ENCODE measurements at places on chromosomes 6 and 20.

GRCh38 chr20:59948212-59948611 lies 8.0 kb downstream of the FAM217B start:
- no peak for DNase-seq

DNA sequence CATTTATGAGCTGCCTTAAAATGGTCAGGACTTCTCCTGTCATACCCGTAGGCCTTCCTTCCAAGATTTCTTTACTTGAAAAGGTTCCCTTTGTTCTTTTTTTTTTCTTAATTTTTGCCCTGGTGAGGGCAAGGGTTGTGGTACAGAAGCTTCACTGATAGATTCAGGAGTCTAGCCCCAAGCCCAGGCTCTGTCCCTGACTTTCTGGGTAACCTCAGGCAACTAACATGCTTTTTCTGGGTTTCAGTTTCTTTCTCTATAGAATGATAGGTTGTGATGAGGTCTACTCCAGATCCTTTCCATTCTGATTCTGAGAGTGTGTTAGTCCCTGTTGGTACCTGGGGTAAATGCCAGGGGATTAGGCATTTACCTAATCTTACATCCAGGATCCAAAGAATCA lies 21.2 kb downstream of the SNPH start:
- DNase-seq: no peak

DNA sequence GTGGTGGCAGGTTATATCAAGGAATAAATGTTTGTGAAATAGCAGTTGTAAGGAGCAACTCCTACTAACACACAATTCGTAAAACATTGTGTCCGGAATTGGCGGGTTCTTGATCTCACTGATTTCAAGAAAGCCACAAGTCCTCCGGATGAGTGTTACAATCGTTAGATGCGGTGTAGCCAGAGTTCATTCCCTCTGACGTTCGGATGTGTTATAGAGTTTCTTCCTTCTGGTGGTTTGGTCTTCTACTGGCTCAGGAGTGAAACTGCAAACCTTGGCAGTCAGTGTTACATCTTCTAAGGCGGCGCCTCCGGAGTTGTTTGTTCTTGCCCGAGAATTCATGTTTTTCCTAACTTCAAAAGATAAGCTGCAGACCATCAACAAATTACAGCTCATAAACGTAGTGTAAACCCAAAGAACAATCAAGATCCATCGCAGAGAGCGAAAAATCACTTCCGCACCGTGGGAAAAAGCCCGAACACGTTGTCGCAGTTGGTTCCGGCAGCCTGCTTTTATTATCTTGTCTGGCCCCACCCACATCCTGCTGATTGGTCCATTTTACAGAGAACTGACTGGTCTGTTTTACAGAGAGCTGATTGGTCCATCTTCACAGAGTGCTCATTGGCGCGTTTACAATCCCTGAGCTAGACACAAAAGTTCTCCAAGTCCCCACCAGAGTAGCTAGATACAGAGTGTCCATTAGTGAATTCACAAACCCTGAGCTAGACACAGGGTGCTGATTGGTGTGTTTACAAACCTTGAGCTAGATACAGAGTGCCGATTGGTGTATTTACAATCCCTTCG lies 58.2 kb downstream of the TRIM27 start:
- peak; percentile 65 for DNase-seq

GRCh38 chr6:75931011-75931680 lies 141.3 kb downstream of the IMPG1 start:
- DNase-seq: no peak

DNA sequence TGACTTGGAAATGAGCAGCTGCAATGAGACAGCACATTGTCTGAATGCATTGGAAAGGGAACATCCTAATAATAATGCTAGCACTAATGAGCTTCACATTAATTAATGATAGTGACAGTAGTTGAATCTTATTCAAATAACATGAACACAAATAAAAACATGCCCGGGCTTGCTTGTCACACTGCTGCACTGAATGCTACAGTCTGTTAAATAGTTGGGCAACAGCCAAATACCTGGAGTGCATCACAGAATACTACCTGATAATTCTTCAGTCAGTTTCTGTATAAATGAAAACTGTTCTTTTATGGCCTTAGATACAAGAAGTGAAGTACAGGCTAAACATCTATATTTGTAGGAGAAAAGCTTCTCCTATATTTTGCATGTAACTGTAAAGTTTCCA lies 458.7 kb downstream of the RNF144B start:
- DNase-seq: no peak

GRCh38 chr6:155041741-155042279 lies 46.7 kb downstream of the TIAM2 start:
- no peak for DNase-seq

- no peak for DNase-seq
These were observed 65.3 kb downstream of the GRIK2 start for GRCh38 chr6:101458826-101459225.

DNA sequence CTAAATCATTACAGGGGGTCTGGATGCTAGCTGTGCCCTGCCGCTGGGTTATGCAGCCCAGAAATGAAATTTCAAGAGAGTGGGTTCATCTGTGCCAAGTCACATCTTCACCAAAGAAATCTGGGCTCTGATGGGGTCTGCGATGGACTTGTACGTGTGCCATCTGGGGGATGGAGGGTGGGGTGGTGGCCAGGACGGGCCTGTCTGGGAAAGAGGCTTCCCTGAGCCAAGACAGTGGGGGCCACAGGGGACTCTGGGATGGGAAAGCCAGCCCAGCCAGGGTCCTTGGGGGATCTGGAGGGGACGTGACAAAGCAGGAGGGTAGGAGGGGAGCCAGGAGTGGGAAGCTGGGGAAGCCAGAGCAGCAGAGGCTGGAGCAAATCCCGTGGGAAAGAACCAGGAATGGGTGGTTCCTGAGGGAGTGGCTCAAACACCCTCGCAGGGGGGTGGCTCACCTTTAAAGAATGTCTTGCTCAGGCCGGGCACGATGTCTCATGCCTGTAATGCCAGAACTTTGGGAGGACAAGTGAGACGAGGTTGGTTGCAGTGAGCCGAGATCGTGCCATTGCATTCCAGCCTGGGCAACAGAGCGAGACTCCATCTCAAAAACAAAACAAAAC lies 36.3 kb upstream of the SULF2 start:
- no peak for DNase-seq

- DNase-seq: no peak
These were observed 52.8 kb downstream of the YTHDF1 start for GRCh38 chr20:63163171-63163570.

DNA sequence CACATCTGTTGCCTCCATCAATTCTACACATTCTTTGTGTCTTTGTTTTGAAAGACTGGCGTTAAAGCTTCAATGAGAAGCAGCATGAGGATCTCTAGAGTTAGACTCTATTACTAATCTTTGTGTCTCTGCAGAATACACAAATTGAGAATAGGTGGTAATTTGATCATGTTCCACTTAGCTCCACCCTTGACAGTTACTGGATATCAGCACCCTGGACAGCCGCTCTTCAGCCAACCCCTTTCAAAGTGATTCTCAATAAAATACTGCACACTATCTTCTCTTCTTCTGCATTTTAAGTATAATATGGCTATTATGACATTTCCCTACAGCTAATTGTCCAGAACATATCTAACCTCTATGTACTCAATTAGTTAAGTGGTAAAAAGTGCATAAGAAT lies 54.3 kb upstream of the CNR1 start:
- no peak for DNase-seq

DNA sequence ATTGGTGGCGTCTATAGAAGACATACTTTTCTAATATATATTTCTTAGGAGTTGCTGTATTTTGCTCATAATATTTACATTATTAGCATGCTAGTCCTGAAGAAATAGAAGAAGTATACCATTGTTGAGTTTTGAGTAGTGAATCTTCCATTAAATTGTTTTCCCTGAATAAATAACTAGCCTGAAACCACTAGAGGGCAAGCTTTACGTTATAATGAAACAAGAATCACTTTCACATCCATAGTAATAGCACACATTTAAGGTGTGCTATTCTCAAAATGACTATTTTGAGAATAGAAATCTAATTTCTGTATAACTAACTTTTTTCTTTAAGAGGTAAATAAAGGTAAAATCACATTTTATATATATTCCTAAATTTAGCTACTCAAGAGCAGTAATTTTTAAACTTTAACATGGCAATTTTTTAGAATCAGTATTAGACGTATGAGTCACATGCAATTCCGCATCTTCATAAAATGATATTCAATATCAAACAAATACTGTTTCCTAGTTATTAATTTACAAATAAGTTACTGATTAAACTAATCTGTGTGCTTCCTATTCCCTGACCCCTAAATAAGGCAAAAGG lies 213.2 kb upstream of the MANEA start:
- no peak for DNase-seq

DNA sequence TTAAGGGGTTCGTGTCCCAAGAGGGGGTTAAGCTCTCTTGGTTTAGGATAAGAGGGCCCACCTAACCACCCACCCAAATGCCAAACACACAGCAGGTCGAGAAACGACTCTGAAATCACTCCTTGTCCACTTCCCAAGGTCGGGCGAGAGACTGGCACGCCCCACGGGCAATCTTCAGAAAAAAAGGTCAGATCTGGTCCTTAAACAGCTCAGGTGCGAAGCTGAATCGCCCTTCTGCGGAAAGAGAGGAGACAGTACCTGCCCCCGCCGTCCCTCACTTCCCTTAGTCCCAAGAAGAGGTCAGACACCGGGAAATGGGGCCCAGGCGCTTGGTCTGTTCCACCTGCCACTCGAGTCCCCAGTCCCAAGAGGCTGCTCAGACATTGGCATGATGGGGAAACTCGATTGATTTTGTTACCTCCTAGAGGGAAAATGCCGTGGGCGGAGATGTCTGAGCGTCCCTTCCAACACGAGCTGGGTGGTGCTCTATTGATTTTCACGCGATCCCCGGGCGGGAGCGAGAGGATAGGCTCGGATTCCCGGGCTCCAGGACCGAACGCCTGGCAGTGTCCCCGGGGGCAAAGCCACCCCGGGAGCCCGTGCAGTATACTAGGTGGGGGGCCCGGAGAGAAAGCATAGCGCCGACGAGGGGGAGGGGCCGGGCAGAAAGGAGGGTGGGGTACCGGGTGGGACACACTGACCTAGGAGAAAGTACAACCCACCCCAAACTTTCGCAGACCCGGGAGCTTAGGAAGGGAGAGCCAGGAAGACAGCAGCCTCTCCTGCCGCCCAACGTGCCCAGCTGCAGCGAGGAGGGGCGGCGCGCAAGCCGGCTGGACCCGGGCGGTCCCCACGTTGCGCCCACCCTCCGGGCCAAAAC lies 1.1 kb upstream of the SAMD5 start:
- peak; percentile 10 for DNase-seq

GRCh38 chr6:46378882-46379416 lies 112.3 kb downstream of the RCAN2 start:
- no peak for DNase-seq

DNA sequence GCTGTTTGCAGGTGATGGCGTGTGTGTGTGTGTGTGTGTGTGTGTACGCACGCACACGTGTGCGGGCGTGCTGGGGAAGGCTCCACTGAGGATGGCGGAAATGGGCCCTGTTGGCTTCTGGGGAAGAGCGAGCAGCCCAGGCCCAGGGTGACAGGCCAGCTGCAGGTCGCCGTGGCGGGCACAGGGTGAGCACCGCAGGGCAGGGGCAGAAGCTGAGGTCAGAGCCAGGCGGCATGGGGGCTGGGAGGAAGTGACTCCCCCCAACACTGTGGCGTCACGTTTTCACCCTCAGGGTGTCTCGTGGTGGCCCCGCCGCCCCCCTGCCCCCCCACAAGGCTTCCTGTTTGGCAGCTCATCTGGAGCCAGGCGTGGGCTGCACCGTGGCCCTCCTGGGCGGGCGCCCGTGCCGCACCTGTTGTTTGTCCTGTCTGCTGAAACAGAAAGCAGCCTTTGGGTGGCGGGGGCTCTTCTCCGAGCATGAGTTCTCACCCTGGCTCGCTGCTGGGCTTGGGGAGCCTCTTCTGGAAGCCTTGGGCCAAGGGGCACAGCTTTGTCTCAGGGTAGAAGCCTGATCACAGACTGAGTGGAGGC lies 7.1 kb downstream of the RBM38 start:
- peak; percentile 88 for DNase-seq

DNA sequence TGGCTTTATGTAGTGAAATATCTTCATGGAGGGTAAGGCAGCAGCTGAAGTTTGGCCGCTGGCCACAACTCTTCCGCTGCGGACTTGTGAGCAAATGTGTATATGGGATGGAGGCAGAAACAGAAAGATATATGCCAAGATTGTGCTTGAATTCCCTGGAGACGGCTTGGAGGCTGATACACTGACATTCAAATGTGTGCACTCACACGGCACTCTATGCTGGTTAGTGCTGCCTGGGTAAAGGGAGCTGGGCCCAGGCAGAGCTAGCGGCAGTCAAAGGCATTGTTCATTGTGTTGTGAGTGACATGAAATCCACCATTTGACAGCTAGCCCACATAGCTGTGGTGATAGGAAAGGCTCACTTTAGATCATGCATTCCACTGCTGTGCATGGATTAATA lies 202.7 kb downstream of the CLIC5 start:
- no peak for DNase-seq

GRCh38 chr20:52681288-52681687 lies 290.9 kb upstream of the TSHZ2 start:
- DNase-seq: no peak

DNA sequence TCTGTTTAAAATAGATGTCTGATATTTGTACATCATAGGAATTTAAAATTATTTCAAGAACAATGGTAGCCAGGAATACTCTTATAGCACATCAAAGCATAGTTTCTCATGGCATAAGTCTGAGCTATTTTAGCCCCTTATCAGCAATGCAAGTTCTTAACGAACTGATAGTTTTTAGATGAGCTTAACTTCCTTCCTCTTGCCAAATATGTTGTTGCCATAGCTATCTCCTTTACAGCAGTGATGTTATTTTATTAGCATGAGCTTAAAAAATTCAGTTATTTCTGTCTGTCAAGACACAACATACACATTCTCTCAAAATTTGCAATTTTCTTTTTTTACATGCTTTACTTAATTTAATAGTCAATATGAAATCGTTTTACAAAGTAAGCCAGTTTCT lies 867.2 kb downstream of the PHF3 start:
- DNase-seq: no peak

GRCh38 chr20:17896771-17897369 lies 71.7 kb downstream of the SNX5 start:
- no peak for DNase-seq

- no peak for DNase-seq
These were observed 66.4 kb upstream of the NEDD9 start for GRCh38 chr6:11298651-11299420.

- no peak for DNase-seq
These were observed 91.6 kb downstream of the TFAP2C start for GRCh38 chr20:56720620-56721213.

DNA sequence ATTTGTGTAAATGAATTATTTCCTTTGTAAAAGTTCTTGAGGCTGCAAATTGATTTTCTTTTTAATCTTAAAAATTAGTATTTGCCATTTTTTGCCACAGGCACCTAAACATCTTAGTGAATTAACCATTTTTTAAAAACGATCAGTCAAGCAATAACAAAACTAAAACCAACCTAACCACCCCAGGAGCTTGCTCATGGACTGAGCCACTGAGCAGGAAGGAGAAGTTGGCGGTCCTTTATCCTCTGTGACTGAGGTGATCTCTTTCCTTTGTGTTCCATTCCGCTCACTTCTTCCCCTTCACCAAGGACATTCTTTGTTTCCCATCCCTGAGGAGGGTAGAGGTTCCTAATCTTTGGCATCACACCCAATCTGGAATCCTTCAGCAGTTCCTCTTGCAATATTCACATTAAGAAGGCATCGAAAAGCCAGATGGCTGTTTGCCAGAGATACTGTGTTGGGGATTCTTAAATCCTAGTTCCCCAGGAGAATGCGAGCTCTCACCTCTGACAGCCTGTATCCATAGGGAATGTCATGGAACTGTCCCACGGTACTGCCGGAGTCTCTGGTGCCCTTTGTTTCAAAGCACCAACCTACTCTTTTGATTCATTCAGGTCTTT lies 30.5 kb downstream of the RPRD1B start:
- no peak for DNase-seq

GRCh38 chr6:103193413-103193812 lies 1666.3 kb downstream of the HACE1 start:
- no peak for DNase-seq

Data from stimulated activated naive CD8-positive, alpha-beta T cell treated with anti-CD3 and anti-CD28 coated beads, Interleukin-15, Interleukin-2, amounts not matched to agents 100 U/mL and 50 U/mL, for 24 hours (primary cell).